ENCODE measurements at places on chromosomes 2 and 18. TPM values are rescaled to one million over a fixed set of nuclear protein-coding genes. Genes with fewer than 3 reads are reported as not detected.

DNA sequence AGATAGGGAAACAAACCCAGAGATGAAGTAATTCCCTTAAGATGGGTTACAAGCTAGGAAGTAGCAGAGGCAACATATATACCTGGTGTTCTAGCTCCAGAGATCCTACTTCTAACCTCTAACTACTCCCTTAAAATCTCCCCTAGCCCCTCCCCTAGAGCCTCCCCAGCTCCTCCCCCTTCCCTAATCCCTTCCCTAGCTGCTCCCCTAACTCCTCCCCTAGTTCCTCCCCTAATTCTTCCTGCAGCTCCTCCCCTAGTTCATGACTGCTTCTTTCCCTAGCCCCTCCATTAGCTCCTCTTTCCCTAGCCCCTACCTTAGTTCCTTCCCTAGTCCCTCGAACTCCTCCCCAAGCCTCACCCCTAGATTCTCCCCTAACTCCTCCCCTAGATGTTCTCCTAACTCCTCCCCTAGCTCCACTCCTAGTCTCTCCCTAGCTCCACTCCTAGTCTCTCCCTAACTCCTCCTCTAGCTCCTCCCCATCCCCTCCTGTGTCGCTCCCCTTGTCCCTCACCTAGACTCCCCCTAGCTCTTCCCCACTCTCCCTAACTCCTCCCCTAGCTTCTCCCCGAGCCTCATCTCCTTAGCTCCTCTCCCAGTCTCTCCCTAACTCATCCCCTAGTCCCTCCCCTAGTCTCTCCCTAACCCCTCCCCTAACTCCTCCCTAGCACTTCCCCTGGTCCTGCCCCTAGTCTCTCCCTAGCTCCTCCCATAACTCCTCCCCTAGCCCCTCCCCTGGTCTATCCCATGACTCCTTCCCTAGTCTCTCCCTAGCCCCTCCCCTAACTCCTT lies 108.9 kb downstream of the CD226 start:
- no peak for DNase-seq

The SERPINB3 gene
- not detected for total RNA-seq

- no peak for DNase-seq
Measured at GRCh38 chr2:206160125-206160806, 571 bp downstream of the EEF1B2 start.

GRCh38 chr2:85954590-85955458 lies 66.0 kb upstream of the ST3GAL5 start:
- DNase-seq, result no peak

The NEB gene
- 2.2 TPM for total RNA-seq

GRCh38 chr18:48919547-48919946 lies 31.2 kb downstream of the SMAD7 start:
- no peak for DNase-seq

DNA sequence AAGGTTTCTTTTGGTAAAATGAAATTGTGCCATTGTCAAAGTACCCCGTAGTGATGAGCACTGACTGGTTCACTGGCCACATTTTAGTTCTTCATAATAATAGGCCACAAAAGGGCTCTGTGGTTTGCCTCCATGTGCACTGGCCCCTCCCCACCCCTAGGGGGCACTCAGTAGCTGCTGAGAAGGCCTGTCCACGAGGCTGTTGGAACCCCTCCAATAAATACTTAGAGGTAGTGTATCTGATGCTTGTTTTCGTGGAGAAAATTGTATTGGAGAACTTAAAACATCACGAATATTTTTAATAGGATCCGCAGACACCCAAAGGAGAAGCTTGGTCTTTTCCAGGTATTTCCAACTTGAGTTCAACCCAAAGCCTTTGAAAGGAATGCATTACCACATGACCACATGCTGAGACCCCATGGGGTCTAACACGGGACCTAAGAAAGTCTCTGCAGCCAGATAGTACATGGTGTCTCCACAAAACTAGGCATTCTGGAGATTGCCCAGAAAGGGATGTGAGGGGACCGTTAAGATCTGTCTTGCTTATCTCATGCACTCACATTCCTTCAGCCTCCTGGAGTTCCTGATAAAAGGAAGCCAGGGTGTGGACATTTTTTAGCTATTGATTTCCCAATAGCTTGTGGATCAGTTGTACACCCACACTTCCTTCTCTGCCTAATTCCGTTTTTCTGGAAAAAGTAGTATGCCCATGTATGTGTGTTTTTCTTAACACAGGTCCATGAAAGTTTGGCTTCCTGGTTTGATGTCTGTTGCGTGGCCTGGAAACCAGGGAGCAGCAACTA lies 28.5 kb upstream of the NOSTRIN start:
- DNase-seq, result no peak

- no peak for DNase-seq
Measured at GRCh38 chr2:109001201-109001600, 12.2 kb upstream of the EDAR start.

GRCh38 chr2:99776906-99777646 lies 287.3 kb upstream of the REV1 start:
- no peak for DNase-seq

DNA sequence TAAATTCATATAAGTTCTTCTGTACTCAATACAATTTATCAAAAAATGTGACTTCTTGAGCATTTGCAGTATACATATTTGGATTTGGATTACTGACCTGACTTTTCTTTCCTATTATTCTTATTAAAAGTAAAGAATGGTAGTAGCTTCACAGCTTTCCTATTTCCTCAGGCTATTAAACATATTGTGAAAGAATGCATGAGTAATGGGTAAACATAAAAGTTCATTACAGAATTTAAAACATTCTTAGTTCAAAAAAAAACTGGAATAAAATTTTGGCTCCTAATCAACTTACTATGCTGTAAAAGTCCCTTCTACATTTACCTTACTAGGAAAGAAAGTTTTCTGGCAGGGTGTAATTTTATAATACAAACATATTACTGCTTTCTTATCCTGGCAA lies 27.3 kb upstream of the C2orf66 start:
- DNase-seq, result no peak

The PRKAG3 gene
- 0.49 TPM for total RNA-seq

The SULT1C2 gene
- 3.3 TPM for total RNA-seq

The HOXD4 gene
- total RNA-seq, result 6.8 TPM

- peak; percentile 54 for DNase-seq
Measured at GRCh38 chr2:241018051-241018891, 19.9 kb downstream of the SNED1 start.

The GPR39 gene
- 0.31 TPM for total RNA-seq

DNA sequence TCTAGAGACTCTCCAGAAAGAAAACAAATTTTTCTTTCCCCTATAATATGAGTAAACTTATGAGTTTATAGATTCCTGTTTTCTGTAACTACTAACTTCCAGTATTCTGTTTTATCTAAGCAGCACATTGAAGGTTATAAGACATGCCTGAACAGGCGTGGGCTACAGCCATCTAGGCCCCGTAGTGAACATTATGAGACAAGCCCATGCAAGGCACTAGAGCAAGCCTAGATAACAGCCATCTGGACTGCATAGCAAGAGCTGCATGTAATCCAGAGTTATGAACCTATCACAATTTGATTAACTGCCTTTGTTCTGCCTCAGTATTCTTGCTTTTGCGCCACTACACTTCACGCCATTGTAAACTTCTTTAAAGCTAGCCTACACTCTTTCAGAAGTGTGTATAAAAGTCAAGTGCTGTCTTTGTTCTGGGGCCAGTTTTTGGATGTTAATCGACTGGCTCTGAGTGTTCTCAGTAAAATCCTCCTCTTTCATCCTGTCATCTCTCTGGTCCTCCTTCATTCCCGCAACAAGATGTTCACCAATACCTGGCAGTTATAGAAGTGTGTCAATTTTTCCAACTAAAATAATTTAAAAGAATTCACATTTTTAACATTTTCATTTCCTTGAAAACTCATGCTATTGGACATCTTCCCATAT lies 3.0 kb upstream of the SULT1C3 start:
- no peak for DNase-seq

GRCh38 chr2:213162516-213163118 lies 11.2 kb upstream of the IKZF2 start:
- DNase-seq, result no peak

DNA sequence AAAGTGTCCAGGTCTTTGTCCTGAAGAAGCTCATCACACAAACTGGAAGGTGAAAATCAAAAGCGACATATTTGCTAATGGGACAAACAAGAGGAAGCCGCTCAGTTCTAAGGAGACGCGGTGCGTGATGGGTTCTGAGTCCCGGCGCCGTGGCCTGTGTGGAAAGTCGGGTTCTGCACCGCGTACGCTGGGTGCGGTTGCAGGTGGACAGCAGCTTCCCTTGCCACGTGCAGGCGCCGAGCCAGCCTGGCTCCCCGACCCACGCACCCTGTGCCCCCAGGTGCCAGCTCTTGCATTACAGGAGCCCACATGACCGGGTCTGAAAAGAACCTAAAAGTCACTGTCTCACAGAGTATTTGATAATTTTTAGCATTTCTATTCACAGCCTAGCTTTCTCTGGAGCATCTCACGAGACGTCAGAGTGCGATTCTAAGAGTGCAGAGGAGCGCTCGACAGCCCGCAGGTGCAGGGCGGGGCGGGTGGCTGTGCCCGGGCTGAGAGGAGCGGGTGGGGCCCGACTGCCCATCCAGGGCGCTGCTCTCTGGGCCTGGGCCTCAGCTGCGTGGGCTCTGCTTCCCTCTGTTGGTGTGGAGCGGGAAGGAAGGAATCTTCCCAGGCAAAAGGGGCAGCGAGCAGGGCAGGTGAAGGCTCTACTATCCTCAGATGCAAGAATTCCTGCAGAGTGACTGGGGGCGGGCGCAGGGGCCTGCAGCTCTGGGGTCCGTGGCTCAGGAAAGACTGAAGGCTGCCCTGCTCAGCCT lies 39.4 kb downstream of the MYT1L start:
- no peak for DNase-seq

Data from sciatic nerve (tissue), 2 donors.